Esophagus squamous epithelium (tissue), 5 donors: ENCODE measurements at places on chromosomes 2 and 18.

GRCh38 chr2:239122421-239123110 is 274.7 kb downstream of the TWIST2 start:
- DNase-seq, result no peak

DNA sequence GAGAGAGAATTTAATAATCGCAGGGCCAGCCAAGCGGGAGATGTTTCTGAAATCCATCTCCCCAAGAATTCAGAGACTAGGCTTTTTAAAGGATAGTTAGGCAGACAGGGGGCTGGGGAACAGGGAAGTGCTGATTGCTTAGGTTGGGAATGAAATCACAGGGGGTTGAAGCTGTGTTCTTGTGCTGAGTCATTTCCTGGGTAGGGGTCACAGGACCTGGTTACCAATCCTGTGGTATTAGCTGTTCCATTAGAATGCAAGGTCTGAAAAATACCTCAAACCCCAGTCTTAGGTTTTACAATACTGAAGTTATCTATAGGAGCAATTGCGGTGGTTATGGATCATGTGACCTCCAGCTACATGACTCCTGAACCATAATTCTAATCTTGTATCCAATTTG is 4.6 kb downstream of the SP140 start:
- DNase-seq, result no peak

- DNase-seq, result no peak
Measured at GRCh38 chr2:24360963-24361330, 611 bp upstream of the ITSN2 start.

DNA sequence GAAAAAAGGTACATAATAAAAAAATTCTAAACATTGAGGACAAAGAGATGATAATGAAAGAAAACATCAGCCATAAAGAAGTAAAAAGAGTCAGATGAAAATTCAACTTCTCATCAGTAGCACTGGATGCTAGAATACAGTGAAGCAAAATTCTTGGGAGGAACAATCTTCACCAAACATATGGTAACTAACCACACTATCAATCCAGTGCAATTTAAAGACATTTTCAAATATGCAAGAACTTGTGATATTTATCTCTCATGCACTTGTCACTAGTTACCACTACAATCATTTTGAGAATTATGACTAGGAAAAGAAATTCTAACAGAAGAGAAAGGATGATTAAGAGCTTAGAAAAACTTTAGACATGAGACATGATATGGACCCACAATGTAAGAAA is 127.4 kb downstream of the RTTN start:
- no peak for DNase-seq
